ENCODE measurements at places on chromosomes 12 and 14.

- DNase-seq: no peak
Measured at GRCh38 chr14:26959972-26960660, 362.3 kb upstream of the NOVA1 start.

GRCh38 chr12:125140279-125141209, 75.3 kb downstream of the AACS start:
- DNase-seq: peak; percentile 83

- peak; percentile 84 for DNase-seq
Measured at GRCh38 chr12:89064780-89065179, 287.5 kb downstream of the DUSP6 start.

- DNase-seq: peak; percentile 75
Measured at GRCh38 chr12:64010069-64010686, 165.7 kb downstream of the SRGAP1 start.

GRCh38 chr14:55762595-55763232, 182.7 kb downstream of the KTN1 start:
- no peak for DNase-seq

GRCh38 chr14:37081218-37081617, 91.2 kb downstream of the SLC25A21 start:
- peak; percentile 59 for DNase-seq

Measured in fibroblast of mammary gland (primary cell).